Osteocyte (in vitro differentiated cells): ENCODE measurements at places on chromosomes 11 and 22.
A peak's percentile ranks its signal among the peaks of the same experiment; 100 is the strongest.

DNA sequence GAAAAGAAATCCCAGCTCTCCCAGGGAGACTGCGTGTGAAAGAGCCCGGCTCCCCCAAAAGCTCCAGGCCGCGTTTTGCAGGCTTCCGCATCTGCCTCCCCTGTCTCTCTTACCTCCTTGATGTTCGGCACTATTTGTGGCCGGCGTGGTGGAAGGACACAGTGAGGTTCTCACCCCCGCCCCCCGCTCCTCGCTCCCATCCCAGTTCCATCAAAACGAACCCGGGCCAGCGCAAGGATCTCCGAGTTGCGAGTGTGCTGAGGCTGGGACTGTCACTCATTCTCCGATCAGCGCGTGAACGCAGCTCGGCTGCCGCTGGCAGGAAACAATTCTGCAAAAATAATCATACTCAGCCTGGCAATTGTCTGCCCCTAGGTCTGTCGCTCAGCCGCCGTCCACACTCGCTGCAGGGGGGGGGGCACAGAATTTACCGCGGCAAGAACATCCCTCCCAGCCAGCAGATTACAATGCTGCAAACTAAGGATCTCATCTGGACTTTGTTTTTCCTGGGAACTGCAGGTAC is at the start of gene NCAM1:
Gene NCAM1 (plus strand): TSS at position 275 of the 523 bp plus-strand sequence.
- DNase-seq, result no peak

- DNase-seq, result no peak
Measured at GRCh38 chr11:95086836-95087570, 2.6 kb upstream of the ENDOD1 start.

DNA sequence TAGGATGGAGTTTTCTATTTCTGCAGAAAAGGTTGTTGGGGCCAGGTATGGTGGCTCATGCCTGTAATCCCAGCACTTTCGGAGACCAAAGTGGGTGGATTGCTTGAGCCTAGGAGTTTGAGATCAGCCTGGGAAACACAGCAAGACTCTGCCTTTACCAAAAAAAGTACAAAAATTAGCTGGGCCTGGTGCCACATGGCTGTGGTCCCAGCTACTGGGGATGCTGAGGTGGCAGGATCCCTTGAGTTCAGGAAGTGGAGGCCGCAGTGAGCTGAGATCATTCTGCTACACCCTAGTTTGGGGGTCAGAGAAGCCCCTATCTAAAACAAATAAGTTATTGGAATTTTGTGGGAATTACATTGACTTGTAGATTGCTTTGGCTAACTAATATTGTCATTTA is 71.7 kb downstream of the FDX1 start:
- DNase-seq, result no peak

DNA sequence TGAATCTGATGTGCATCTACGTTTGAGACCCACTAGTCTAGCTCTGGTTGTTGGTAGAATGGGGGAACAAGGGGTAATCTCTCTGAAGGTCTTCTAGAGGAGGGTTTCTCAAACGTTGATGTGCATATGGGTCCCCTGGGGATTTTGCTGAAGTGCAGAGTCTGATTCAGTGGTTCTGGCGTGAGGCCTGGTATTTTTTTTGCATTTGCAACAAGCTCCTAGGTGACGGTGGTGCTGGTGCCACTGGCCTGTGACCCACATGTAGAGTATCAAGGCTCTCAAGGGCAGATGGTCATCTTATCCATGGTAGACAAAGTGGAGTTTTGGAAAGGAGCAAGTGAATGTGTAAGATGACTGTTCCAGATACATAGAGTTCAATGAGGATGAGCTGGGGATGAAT is 97.1 kb downstream of the CEP164 start:
- no peak for DNase-seq

- DNase-seq, result no peak
Measured at GRCh38 chr11:33515347-33515746, 185.3 kb downstream of the C11orf91 start.

- no peak for DNase-seq
Measured at GRCh38 chr11:44464741-44465140, 100.7 kb upstream of the CD82 start.

- DNase-seq, result no peak
Measured at GRCh38 chr11:7927635-7928034, 3.4 kb downstream of the OR10A6 start.

DNA sequence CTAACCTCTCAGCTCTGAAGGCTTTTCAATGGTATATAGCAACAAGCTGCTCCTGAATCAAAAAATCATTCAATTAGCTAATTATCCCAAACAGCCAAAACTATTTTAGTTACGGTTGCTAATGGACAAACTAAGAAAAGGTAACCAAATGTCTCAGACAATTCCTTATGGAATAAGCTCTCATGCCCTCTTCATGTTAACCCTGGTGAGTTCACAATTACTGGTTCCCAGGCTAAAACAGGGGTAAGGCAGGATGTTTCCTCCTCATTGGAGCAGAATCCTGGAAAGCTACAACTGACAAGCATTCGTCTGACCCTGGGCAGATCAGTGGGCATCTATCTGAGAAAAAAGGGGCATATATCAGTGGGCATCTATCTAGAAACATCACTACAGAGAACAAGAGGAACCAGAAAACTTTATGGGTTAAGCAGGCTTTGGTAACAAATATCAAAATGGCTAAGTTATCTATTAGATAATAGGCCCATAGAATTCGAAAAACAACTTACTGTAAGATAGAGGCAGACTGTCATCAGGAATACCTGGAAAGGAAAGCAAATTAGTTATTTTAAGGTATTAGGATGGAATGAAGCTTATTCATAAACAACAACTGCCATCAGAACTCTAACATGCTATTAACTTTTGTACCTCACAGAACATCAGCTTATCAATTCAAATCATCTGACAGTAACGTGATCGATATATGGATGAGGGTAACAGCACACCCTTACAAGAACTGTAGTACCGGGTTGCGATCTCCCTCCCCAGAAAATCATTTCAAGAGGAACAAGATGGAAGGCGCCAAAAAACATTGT is 14.8 kb upstream of the WDR74 start:
- no peak for DNase-seq

DNA sequence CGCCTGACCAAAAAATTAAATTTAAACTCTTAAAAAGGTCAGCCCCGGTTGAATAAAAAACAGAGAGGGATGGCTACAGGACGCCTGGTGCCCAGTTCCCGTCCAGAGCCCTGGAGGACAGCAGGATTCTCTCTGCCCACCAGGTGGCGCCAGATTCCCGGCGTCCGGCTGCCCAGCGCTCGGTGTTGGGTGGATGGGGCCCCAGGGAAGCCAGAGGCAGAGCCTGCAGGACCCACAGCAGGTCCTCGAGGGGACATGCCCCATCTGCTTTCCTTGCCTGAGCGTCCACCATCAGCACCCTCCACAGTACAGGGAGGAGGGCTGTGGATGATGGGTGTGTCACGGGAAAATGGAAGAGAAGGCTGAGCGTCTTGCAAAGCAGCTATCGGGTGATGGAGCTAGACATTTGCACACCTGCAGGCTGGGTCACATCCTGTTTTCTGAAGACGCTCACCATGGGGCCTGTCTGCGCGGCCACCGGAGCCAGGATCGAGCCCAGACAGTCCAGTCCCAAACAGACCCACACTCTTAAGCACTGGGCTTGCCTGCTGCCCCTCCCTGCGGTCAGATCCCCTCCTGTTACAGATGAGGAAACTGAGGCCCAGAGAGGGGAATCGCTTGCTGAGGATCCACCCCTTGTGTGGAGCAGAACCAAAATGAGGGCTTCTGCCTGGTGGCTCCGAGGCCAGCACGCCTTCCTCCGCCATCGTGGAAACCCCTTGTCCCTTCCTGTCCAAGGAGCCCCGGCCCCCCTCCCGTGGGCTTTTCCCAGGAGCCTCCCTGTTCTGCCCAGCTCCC is 18.5 kb upstream of the CBX7 start:
- DNase-seq, result peak; percentile 95

GRCh38 chr11:90407350-90407749 is 184.5 kb upstream of the CHORDC1 start:
- DNase-seq, result no peak

- peak; percentile 81 for DNase-seq
Measured at GRCh38 chr22:22410121-22410520, 98.4 kb downstream of the ZNF280B start.

GRCh38 chr11:28599656-28600055 is 491.5 kb downstream of the METTL15 start:
- no peak for DNase-seq

DNA sequence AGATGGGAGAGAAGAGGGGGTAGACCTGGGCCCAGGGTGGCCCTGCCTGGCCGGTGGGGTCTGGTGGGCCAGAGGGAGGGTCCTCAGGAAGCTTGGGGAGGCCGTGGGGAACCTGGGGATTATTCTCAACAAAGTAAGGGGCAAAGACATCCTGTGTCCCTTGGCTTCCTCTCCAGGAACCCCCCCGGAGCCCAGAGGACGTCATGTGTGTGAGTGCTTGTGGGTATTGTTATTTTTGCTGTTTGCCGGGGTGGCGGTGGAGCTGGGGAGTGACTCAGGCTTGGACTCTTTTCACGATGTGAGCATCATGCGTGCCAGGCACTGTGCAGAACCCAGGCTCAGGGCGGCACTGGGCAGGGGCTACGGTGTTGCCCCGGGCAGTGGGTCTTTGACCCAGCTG is 982 bp upstream of the SHANK3 start:
- no peak for DNase-seq

GRCh38 chr22:31680861-31681341 is 18.9 kb upstream of the PISD start:
- DNase-seq, result no peak

DNA sequence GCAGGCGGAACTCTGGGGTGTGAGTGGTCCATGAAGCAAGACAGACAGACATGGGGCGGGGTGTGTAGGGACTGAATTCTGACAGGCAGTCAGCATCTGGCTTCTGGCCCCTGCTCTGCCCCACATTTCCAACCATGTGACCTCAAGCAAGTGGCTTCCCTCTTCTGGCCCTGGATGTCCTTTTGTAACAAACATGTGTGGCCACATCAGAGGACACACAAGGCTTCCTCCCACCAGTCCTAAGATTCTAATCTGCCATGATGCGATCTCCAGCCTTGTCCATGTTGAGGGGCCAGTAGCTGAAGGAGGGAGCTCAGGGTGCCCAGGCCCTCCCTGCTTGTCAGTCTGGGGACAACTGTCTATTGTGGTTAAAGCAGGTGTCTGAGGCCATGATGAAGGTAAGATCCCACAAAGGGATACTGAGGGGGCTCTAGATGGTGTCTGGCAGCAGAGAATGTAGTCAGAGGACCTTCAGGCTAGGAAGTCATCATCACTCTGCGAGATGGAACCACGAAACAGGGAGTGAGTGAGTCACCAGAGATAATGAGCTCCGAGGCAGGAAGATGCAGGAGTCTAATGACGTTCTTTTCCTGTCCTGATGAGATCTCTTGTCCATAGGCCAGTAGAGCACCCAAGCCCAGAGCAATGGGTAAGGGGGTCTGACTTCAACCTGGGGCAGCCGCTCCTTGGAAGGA is 27.4 kb downstream of the DRD2 start:
- DNase-seq, result no peak

DNA sequence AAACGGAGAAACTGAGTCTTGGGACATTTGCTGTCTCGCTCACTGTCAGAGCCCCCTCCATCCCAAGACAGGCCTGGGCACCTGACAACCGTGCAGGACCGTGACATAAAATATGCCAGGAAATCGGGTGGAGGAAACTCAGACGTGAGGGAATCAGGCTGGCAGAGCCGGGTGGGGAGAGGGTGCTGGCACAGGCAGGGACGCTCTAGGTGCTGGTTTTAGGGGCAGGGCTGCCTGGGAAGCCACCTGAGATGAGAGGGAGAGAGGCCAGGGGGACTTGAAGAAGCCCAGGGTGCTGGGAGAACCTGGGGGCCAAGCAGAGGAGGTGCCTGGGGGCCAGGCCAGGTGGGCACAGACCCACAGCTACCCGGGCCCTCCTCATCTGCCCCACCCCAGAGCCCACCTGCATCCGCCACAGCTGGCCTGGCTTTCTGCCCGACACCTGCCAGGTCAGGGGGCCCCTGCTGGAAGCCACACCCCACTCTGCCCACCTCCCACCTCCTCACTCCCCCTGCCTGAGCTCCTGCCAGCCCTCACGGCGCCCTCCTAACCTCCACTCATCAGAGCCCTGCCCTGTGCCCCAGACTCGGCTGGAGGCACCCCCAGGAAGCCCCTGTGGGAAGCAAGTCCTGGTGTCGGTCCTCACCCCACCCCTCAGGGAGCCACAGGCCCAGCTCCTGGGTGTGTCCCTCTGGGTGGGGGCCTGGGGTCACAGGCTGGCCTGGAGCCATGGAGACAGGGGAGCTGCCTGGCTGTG is 27.3 kb upstream of the MUC5AC start:
- DNase-seq, result no peak

DNA sequence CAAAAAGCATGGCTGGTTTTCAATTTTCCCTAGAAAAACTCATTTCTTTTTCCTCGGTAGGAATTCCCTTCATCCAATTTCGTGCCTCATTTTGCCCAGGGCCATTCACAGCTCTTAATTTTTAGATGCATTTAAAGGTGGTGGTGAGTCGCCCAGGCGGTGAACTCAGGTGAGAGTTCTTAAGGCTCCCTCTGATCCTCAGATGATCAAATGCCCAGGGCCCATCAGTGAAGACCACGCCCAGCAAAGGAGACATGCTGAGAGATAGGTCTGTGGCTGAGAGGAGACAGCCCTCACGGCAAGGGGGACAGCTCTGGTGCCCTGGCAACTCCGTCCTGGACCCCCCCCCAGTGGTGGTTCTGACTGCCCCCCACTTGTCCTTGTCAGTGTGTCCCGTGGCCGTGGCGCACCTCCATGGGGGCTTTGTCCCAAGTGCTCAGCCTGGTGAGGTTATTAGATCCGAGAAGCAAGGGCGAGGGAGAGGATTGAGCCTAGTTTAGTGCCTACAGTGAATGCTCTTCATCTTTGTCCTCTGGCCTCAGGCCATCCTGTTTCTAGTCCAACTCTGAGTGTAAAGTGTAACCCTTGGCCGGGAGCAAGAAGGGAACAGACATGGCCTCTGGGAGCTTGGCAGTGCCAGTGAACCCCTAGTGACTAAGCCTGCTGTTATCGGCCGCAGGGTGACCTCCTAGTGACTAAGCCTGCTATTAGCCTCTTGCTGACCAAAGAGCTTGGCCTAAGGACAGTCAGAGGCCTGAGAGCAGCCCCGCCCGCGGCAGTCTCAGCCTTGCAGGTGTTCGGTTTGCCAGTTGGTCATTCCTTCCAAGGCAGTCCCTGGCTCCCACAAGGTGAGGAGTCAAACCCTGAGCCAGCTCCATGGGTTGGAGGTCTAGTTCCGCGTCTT is 83.5 kb downstream of the CTTN start:
- no peak for DNase-seq

GRCh38 chr11:35237860-35238715 is 99.1 kb downstream of the CD44 start:
- no peak for DNase-seq

- no peak for DNase-seq
Measured at GRCh38 chr11:63246045-63246444, 2.6 kb upstream of the SLC22A25 start.

- no peak for DNase-seq
Measured at GRCh38 chr11:19639603-19640105, 73.0 kb upstream of the NAV2 start.

- no peak for DNase-seq
Measured at GRCh38 chr11:67062526-67063373, 6.1 kb downstream of the RHOD start.

DNA sequence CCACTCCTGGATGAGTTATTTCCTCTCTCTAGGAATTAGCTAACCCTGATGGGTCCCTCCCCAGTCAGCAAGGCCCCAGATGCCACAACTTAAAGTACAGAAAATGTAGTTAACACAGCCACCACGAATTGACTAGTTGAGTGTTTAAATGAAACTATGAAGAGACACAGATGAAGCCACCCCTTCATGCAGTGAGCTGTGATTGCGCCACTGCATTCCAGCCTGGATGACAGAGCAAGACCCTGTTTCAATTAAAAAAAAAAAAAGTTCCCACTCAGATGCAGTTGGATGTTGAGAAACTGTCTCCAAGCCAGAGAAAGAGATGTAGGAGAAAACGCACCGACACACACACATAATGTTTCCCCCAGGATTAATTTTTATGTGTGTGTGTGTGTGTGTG is 53.3 kb downstream of the SCN3B start:
- no peak for DNase-seq

GRCh38 chr11:134258577-134258976 is 5.2 kb downstream of the ACAD8 start:
- no peak for DNase-seq
